Vein endothelial cell (primary cell): ENCODE measurements at places on chromosomes 3 and 15. TPM values are rescaled to one million over a fixed set of nuclear protein-coding genes. Genes with fewer than 3 reads are reported as not detected.

The MOBP gene
- total RNA-seq, result 0.19 and 0.65 TPM in 2 replicates

The MYZAP gene
- 12.7 and 14.4 TPM in 2 replicates for total RNA-seq

The PLSCR2 gene
- total RNA-seq, result not detected in 2 replicates

The TJP1 gene
- total RNA-seq, result 152 and 153 TPM in 2 replicates

The ATOSA gene
- total RNA-seq, result 44.7 and 59.6 TPM in 2 replicates

The CIAO2A gene
- 42.5 and 44.7 TPM in 2 replicates for total RNA-seq
